ENCODE measurements at places on chromosomes 2 and 18.

- DNase-seq = no peak
These were observed 1088.7 kb downstream of the SUCLG1 start for GRCh38 chr2:83370419-83370762.

- no peak for DNase-seq
These were observed 13.3 kb downstream of the CD28 start for GRCh38 chr2:203719456-203720410.

DNA sequence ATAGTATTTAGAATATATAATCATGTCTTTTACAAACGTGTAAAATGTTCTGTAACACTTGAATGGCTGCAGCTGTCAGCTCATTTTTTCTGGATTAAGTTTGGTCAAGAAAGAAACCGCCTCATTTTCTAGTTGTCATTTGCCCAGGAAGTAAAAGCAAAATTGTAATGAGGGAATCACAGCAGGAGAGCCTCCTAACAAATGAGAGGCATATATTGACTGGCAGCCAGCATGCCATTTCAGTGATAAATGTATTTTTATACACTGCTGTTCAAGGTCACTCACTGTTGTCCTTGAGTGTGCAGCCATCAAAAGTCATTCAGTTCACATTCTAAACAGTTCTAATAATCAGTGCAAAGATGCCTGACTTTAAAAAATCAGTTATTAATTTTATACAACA lies 144.3 kb upstream of the BOD1L2 start:
- no peak for DNase-seq

DNA sequence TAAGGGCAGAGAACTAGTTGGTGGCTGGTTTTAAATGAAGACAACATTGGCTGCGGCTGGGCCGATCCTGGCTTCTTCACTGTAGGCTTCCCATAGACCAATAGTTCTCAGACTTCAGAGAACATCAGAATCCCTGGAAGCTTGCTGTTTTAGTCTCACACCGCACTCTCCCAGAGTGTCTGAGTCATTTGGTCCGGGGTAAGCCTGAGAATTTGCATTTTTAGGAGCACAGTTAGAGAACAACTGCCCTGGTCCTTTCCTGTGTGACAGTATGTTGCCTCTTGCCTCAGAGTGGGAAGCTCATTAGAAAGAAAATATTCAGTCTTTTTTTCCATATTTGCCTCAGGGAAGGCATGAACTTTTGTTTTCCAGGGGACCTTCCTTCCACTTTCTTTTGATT lies 137.1 kb upstream of the GAREM1 start:
- no peak for DNase-seq

DNA sequence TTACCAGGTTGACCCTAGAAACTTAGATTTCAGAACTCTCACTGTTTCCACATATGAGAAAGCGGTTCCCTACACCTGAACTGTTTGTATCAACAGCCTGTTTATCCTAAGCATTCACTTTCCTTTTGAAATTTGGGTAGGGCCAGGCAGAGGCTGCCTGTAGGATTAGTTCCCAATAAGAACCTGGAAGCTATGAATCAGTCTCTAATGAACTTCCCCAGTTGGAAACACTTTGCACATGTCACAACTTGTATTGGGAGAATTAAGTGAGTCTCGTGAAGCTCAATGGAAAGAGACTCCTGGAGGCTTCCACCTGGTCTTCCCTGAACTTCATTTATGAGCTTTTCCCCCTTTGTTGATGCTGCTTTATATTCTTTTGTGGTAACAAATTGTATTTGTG lies 486.6 kb upstream of the HS6ST1 start:
- DNase-seq = no peak

All from stimulated activated naive CD4-positive, alpha-beta T cell treated with Interleukin-2 at 50 U/mL for 16 hours (primary cell).